NK-92 treated with Interleukin-12 subunit alpha and Interleukin-12 subunit beta, amount 100 ng/mL, for 24 hours (cell line): ENCODE measurements at places on chromosomes 7 and 10.

DNA sequence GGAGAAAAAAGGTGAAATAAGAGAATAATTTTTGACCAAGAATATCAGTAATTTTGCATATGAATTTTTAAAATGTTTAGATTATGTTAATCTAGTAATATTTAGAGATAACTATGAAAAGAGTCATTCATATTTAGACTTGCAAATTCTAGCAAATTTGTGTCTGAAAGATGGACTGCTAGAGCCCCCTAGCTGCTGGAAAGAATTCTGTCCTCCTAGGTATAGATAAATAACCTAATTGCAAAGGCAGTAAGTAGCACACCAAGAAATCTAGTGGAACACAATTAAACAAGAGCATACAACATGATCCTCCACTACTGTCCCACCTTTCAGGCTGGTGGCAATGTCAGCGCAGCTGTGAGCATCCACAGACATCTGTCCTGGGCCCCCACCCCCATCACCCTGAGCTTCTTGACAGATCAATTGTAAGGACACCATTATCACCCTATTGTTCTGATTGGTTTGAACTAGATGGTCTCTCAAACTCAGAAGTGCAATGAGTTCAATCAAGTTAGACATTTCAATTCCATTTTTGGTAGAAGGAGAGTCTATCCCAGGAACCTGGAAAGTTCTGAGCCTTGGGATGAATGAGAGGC is 15.0 kb upstream of the GFRA1 start:
- no peak for DNase-seq

- DNase-seq = no peak
These were observed 18.7 kb upstream of the ZNF488 start for GRCh38 chr10:47402641-47403301.

DNA sequence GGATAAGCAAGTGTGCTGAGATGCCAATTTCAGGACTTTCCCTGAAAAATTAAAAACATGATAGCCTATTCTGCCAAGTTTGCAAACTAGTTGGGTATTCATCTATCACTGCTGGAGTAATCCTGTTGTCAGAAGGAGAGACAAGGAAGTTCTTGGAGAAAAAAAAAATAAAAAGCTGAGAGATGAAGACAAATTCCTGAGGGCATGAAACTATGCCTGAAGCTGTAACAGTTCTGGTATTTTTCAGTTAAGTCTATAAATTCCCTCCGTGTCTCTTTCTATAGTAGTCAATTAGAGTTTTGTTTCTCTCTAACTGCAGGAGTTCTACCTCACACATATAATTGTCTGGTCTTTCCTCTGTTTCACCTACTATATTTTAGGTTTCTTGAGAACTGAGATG is 95.7 kb downstream of the DGKB start:
- DNase-seq = no peak

GRCh38 chr7:41222746-41223145 is 480.1 kb downstream of the INHBA start:
- DNase-seq = no peak

GRCh38 chr7:69782917-69783684 is 184.8 kb downstream of the AUTS2 start:
- DNase-seq = no peak

- no peak for DNase-seq
These were observed 252.6 kb downstream of the DOCK4 start for GRCh38 chr7:111953611-111954010.

DNA sequence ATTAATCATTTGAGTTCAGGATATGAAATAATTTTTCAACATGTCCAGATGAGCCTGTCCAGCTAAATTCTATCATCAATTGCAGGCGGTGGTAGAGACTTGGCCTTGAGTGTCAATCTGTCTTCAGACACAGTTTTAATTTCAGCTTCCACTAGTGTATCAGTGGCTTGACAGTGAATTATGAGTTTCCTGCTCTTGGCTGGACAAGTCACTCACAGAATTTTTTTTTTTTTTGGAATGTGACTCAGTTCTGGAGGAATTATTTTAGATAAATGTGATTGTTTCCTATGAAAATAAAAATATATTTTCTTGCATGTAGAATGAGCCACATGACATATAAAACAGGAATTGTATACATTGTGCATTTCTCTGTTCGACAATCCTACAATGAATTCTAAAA is 319.9 kb upstream of the AKR1E2 start:
- no peak for DNase-seq

- DNase-seq = no peak
These were observed 472 bp downstream of the RASSF4 start for GRCh38 chr10:44960088-44960460.

DNA sequence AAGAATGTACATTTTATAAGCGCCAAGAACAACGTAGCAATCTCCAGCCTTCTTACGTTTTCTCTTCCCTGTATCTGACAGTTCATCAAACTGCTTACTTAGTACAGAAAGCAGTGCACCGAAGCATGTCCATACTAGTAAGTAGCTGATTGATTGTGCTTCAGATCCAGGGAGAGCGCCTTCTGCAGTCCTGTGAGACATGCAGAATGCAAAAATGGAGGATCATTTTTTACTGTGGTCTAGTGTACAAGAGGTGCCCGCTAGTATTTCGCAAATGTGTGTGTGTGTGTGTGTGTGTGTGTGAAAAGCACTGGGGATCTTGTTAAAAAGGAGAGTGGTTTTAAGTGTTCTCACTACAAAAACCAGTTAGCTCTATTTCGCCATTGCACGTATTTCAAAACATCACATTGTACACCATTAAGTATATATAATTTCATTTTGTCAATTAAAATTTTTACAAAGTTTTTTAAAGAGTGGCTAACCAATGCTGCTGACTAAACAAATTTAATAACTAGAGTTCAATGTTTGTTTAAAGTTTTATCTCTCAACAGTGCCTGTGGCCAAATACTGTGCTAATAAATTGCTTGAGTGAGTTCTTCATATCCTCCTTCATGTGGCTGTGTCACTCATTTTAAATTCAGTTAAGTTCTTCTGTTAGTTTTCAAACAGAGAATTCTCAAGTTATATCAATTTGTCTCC is 99.6 kb downstream of the ZMYND11 start:
- no peak for DNase-seq

DNA sequence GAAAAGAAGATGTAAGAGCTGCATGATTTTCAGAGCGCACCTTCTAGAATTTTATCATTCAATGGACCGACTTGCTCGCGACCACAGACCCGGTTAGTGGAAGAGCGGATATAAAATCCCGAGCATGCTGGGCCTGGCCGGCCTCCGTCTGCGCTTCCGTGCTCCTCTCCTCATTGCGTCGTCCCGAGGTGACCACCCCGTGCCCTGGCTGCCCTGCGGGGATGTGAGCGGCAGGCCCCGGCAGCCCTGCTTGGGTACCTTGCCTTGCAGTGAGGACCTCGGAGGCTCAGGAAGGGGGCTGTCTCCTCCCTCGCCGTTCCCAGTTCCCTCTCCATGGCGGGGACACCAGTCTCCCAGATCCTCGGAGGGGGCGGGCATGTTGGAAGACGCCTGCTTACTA is 330.9 kb upstream of the SHH start:
- DNase-seq = no peak

- DNase-seq = no peak
These were observed 231.0 kb upstream of the PRSS58 start for GRCh38 chr7:142488842-142489241.

GRCh38 chr7:132475669-132476116 is 100.6 kb downstream of the PLXNA4 start:
- no peak for DNase-seq

DNA sequence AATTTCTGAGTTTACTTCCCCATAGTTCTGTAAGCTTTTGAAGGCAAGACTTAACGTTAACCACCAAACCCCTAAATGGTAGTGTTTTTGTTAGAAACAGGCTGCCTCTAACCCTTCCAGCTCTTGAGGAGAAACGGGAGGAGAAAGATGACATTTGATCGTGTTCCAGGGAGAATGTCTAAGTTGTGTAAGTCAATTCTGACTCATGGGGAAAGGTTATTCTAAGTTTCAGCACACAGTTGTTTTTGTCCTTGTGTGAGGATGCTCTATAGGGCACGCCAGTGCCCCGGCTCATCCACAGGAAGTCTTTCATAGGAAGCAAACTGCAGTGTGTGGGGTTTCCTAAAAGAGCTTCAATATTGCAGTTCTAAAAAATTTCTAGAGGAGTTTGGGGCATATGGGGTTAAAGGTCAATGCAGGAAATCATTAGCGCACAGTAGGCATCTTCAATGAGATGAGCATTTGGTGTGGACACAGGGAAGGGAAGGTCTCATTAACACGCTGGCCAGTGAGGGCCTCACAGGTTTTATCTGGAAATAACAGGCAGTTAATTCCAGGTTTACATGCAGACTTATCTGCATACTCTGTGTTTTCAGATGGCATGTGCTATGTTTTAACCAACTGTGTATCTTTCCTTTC is 638.2 kb upstream of the IGFBP3 start:
- DNase-seq = no peak
